Hippocampal formation (tissue), 2 donors: ENCODE measurements at places on chromosomes 7 and 10.

- DNase-seq: no peak
These were observed 114.9 kb upstream of the ZEB1 start for GRCh38 chr10:31204090-31204489.

DNA sequence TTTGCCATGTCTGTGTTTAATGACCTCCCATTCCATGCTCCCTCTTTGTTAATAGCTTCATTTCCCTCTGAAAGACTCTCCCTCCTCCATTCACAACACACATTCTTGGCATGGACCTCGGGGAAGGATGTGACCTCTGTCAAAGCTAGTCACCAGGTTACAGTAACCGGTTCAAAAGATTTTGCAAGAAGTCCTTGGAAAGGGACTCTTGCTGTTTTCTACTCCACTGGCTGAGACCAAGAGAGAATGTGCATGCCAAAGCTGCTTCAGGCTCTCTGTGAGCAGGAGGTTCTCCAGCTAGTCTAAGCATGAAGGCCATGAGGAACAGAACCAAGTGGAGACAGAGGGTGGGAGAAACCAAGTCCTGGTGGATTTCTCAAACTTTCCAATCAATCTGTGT lies 732.6 kb downstream of the CCSER2 start:
- DNase-seq: no peak

- DNase-seq: no peak
These were observed 88.3 kb downstream of the ARMH3 start for GRCh38 chr10:101967713-101968112.

DNA sequence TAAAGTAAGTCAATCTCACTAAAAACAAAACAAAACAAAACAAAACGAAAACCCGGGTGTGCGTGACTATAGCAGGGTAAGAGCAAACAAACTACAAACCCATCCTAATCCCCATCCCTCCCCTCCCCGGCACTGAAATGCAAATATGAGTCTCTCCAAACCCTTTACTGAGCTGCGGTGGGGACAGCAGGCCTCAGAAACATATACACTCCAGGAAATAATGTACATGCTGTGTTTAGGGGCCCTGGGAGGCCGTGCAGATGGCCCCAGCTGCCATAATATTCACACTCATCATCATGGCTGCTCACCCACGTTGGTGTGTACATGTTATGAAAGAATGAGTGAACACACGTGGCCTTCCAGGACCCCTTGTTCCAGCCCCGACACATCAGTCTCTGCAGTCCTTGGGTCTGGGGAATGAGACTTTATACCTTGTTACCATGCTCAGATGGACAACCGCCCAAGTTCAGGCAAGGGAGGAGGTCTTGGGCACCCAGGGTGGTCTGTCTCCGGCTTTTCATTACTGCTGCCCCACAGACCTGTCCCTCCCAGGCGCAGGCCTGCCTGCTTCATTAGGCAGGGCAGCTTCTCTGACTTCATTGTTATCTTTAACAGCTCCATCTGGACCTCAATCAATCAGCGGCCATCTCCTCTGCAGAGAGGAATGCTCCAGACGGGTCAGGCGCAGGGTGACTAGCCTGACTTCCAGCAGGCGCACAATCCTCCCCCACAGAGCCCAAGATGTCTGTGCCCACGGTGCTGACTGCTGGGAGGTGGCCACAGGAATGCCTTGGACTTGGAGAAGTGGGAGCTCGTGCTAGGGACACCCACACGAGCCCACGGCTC lies 20.6 kb downstream of the HSPA12A start:
- no peak for DNase-seq

- peak; percentile 59 for DNase-seq
These were observed 8.6 kb upstream of the LRRN3 start for GRCh38 chr7:111082351-111082750.

DNA sequence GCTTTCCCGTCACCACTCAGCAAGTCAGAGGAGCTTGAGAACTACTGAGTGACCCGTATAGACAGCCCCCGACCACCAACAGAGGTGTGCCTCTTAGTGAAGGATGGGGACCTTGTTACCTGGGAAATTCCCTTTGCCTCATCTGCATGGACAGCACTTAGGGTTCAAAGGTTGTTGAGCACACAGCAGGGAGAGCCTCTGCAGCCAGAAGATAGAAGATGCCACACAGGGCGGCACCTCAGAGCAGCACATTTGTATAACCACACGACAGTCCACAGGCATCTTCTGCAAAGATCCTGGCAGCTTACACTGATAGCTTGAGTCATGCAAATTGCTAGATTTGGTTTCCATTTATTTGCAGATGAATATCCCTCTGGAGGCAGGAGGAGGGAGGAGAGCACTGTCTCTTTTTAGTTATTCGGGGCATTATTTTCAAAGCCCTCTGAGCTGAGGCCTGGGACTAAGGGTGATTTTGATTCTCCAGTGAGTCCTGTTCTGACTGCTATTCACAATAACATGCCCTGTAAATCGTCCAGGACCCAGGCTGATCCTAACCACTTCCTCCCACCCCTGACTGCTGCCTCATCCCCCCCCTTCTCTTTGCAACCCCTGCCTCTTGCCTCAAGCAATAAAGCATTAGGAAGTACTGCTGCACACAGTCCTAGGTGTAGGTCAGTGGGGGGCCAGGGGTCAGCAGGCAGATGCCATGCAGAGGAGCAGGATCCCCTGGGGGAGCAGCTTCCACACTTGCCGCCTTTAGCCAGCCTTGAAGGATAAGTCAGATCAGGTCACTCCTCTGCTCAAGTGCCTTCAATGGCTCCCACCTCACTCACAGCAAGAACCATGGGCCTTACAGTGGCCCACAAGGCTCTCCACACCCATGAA lies 24.6 kb upstream of the INMT start:
- no peak for DNase-seq
